Effector CD8-positive, alpha-beta T cell (primary cell): ENCODE measurements at places on chromosomes 3 and 15.

DNA sequence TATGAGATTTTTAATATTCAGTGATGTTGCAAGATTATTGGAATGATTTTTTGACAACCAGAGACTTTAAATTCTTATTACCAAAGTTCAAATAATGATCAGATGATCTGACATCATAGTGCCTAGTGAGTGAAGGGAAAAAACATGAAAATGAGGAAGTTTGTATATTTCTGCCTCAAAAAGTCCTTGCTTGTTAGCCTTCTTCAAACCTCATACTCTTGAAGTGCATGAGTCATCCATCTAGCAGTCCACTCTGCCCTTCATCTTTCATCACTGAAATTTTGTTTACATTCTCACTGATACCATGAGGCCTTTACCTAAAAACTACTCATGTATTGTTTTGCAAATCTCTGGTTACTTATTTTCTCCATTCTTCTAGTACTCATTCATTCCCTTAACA is 23.9 kb upstream of the OR5H6 start:
- DNase-seq = no peak

- DNase-seq = no peak
Measured at GRCh38 chr3:120642368-120642948, 39.6 kb downstream of the HGD start.

DNA sequence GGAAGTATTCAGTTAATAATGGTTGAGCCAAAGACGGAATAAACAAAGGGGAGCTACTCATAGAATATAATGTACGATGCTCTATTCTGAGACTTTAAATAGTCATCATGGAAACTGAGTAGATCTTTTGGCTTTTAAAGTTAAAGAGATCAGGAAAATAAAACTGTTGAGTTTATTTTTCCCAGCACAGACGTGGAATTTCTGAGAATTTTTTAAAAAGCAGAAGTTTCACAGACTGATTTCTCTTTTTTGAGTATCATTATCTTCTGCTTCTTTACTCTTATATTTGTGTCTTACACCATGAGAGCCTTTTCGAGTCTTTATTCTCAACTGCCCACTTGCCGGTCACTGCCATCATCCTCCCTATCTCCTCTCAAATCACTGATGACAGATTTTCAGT is 13.2 kb downstream of the P2RY14 start:
- no peak for DNase-seq

DNA sequence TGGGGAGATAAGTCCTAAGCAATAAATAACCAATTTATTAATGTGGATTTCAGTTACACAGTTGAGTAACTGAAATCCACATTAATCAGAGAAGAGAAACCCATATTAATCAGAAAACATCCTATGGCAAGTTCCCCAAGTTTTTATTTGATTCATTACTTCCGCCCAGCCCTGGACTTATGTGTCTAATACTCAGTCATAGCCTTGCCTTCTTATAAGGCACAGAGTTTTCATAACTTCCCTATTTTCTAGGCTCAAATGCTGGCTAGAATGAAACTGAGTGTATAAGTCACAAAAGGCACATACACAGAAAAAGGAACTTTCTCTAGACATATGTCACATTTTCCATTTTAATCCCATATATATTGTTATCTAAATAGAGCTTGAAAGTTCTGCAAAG is 28.8 kb downstream of the CD47 start:
- DNase-seq = no peak

- DNase-seq = no peak
Measured at GRCh38 chr3:147355753-147356090, 50.6 kb downstream of the ZIC4 start.

DNA sequence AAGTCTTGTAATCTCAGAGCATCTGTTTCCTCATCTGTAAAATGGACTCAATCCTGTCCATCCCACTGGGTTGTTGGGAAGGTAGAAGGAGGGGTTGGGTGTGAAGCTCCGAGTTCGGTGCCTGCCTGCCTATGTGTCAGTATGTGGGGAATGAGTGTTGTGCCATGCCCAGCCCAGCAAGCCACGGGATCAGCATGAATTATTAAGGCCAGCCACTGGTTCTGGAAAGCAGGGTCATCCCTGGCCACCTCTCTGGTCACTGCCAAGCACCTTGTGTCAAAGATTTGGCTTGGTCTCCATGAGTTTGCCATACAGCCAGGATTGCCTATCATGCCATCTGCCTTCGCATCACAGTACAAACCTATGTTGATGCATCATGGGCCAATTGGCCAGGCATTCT is 11.5 kb downstream of the TM6SF1 start:
- no peak for DNase-seq

DNA sequence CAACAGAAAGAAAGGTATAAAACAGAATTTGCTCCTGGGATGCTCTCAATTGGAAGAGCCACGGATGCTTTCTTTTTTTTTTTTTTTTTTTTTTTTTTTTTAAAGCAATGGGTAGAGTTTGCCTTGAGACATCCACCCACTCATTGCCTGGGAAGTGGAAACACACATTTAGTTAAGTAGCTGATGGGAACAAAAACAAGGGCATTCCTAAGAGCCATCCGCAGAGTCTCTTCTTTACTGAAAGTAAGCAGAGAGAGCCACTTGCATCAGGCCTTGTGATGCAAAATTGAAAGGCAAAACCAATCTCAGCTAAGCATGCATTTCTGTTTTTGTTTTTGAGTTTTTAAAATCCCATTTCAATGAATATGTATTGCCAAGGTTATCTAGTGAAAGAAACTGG is 787.9 kb upstream of the LMCD1 start:
- no peak for DNase-seq

GRCh38 chr15:80562033-80562432 is 133.1 kb upstream of the ABHD17C start:
- no peak for DNase-seq

GRCh38 chr3:134291319-134292254 is 40.9 kb upstream of the RYK start:
- no peak for DNase-seq

DNA sequence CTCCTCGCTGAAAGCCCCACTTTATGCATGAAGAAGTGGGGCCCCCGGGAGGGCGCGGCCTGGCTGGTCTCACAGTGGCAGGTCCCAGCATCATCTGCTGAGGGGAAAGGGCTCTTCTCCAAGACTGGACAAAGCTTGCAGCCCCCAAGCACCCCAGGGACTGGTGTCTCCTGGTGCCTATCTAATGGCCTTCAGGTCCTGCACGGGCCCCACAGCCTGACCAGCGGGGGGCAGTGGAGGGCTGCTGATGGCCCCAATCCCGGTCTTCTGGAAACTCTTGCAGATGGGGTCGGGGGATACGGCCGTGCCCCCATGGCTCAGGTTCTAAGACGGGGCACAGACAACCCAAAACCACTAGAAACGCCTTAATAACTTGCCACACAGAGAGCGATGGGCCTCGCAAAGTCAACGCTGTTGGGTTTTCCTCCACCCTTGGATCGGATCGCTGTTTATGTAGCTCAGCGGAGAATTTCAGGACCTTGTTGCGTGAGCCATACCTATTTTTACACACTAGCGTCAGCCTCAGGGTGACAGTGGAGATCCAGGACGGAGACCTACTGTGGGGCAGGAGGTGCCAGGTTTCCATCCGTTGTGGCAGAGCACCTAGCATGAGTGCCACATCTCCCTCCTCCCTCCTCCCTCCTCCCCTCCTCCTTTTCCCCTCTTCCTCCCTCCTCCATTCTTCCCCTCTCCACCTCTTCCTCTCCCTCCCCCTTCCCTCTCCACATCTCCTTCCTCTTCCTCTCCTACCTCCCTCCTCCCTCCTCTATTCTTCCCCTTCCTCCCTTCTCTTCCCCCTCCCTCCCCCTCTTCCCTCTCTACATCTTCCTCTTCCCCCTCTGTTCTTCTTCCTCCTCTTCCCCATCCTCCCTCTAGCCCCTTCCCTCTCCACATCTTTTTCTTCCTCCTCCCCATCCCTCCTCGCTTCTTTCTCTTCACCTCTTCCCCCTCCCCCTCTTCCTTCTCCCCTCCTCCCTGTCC is 79.3 kb upstream of the ALDH1L1 start:
- no peak for DNase-seq

DNA sequence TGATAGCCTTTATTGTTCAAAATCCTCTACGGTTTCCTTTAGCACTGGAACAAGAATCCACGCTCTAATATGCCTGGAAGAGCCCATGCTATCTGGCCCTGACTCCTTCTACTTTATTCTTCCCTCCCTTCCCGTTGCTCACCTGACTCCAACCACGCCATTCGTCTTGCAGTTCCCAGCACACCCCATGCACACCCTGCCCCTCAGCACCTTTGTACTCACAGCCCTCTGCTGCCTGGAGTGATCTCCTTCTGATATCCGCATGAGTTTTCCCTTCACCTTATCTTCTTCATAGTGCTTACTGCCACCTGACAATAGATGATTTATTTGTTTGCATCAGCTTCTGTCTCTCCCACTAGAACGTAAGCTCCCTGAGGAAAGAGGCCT is 16.6 kb upstream of the BCL2A1 start:
- DNase-seq = no peak

- peak; percentile 11 for DNase-seq
Measured at GRCh38 chr3:32176989-32177701, 61.3 kb upstream of the CMTM8 start.

DNA sequence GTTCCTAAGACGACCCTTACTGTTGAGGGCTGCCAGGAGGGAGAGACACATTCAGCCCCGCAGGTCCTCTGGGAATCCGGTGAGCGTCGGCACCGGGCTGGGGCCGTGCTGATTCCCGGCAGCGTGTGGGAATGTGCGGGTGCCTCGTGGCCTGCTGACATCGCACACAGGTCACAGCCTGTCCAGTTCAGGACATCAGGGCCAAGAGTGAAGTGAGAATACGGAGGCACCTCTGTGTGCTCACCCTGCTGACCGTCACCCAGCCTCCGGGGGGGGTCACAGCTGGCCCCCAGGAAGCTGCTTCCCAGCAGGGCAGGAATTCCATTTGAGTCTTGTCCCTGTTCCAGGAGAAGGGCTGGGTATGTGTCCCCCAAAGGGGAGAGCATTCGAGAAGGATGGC is 53.6 kb downstream of the PGPEP1L start:
- no peak for DNase-seq

DNA sequence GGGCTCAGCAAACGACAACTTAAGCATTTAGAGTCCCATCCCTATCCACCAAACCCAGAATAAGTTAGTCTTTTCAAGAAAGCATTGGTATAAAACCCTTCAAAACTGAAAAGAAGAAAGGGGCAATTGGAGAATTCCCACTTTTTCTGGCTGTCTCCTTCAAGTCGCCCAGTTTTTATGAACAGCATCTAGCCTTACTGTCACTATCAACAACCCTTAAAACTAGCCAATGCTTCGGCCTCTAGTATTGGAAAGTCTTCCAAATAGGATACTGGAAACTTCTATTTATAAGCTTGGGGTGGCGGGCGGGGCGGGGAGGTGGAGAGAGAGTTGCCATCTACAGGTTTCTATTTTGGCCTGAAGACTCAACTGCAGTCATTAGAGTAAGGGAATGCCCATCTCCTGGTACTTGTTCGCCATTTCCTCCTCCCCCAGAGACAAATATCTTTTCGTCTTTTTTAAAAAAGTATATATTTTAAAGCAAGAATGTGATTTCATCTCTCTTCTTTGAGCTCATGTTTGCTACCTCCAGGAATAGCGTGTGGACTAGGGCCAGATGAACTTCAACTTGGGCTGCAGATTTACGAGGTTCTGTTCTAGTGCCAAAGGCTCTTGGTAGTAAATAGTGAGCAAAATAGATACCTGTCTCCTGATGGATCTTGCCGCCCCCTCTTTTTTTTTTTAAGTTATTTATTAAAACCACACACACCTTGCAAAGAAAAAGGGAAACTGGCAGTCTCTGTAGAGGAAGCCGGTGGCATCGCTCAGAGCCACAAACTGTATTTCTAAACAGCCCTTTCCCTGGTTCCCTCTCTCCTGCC is 2.7 kb downstream of the BCL6 start:
- peak; percentile 7 for DNase-seq

DNA sequence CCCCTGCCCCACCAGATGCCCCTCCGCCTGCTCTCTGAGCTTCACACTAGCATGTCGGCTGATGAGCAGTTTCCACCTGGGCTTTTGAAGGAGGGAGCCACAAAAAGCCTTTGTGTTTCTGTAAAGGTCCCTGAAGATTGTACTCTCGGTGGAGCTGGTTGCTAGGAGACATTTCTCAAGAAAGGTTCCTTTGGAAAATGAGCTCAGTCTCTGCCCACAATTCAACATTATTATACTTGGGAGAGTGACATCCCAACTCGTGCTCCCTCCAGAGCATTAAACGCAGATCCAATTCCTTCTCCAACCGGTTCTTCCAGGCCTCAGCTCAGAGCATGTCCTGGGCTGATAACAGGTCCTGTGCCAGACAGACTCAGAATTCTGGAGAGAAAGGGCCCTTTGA is 26.8 kb upstream of the FAM107A start:
- no peak for DNase-seq

- no peak for DNase-seq
Measured at GRCh38 chr15:84035399-84035766, 200.2 kb upstream of the GOLGA6L4 start.

DNA sequence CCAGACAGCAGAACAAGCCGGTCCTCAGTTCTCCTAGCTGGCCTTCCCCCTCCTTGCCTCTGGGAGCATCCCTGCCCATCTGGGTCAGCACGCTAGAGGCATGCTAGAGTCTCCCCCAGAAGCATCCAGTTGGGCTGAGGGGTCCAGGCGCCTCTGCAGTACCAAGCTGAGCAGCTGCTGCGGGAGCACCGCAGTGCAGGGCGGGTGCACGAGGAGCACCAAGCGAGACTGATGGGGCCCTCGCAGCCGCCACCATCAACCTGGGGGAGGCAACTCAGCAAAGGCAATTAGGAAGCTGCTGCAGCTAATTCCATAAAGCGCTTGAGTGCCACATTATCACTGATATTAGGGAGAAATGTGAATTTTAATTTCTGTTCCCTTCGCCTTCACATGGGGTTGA is 12.4 kb downstream of the CACNA2D3 start:
- DNase-seq = no peak

- no peak for DNase-seq
Measured at GRCh38 chr3:54932606-54933005, 4.7 kb upstream of the LRTM1 start.

DNA sequence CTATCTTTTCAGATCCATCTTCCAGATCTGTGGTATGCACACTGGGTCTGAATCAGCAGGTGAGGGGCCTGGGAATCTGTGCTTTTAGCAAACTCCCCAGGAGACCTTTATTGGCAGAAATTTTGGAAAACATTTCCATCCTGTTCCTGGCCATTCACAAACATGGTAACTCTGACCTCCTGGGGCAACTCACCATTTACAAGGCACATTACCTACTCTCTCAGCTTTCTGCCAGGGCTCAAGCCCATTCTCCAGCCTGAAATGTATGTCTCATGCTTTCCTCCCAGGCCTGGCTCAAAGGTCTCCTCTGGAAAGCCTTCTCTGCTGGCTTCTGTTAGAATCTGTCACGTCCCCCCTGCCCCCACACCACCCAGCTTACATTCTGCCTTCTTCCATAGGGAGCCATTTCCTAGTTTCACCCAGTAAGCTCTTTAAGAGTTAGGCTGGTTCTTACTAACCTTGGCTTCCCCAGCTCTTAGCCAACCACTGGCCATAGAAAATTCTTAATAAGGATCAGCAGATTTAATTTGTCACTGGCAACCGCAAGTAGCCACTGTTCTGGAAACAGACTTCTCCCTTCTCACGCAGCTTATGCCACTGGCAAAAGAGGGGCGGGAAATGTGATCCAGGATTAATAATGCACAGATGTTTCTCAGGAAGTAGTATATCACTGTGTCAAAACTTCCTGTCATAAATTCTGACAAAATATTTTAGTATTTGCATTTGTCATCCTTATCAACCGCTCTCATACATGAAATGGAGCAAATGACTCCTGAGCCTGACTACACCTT is 55.0 kb downstream of the RORA start:
- no peak for DNase-seq
